ENCODE measurements at places on chromosomes 13 and 19.

DNA sequence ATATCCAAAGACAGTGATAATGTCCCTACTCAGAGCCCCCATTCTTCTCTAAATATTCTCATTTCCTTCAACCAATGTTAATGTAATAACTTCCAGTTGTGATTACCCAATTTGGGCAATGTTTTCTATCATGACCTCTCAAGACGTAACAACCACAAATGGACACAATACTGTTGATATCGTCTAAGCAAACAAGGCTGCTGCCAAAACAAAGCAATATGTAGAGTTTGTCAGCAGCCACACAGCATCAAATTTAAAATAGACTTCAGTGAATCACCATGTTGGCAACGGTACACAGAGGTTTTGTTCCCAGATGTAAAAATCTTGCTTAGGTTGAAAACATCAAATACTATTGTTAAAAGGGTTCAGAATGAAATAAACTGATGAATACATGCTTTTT is 205.1 kb downstream of the DACH1 start:
- DNase-seq: no peak

- no peak for DNase-seq
Observed at GRCh38 chr13:88979465-88980175, 1308.4 kb downstream of the SLITRK5 start.

- DNase-seq: no peak
Observed at GRCh38 chr19:1884719-1885334, 469 bp downstream of the ABHD17A start.

DNA sequence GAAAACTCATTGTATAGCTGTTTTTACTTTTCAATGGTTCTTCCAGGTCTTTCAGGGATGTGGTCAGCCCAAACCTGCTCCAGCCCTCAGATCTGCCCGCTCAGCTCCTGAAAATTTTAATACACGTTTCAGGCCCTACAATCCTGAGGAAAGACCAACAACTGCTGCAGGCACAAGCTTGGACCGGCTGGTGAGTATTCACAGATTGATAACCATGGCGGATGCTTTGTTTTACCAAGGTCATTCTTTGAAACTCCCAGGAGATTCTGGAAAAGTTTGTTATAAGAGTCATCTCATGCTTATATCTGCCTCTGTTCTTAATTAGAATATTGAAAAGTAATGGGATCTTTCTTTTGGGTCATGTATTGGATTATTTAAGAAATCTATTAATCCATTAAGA is 173.5 kb downstream of the DCT start:
- no peak for DNase-seq

GRCh38 chr19:5369962-5370367 is 29.4 kb upstream of the PTPRS start:
- peak; percentile 50 for DNase-seq

DNA sequence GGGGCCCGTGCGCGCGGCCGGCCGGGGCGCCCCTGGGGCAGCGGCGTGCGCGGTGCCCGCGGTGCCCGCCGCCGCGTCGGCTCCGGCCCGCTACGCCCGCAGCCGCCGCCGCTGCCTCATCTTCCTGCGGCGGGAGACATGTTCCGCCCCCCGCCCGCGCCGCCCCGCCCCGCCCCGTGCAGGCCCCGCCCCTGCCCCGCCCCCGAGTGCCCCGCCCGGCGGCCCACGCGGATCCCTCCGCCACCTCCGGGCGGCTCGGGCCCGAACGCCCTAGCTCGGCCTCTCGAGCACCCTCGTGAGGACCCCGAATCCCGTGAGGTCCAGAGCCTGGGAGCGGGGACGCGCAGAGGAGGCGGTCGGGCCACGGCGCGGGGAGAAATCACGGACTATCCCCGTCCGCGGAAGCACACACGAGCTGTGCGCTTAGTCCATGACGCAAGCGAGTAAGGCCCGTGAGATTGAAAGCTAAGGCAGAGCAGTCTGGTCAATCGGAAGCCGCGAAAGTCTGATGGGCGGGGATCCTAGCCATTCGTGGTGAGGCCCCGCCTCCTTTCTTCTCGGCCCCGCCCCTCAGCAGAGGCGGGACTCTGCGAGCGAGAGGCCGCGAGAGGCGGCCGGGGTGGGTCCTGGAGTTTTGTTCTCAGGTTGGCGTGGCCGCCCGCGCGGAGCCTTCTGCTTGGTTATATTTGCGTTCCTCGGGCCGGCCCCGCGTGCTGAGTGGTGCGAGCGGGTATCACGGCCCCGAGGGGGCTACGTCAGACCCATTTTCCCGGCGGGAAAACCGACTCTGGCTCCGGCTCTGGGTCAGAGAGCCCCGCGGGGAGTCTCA is at the start of gene TCF3:
TSS of gene TCF3 (minus strand) at position 145 of the 829 bp plus-strand sequence. CDS start 2,367 bp downstream, outside the sequence.
- DNase-seq: peak; percentile 99

GRCh38 chr19:40739030-40739839 is 11.0 kb downstream of the ACTMAP start:
- DNase-seq: no peak

- no peak for DNase-seq
Observed at GRCh38 chr19:38277969-38278680, 13.8 kb downstream of the SPINT2 start.

DNA sequence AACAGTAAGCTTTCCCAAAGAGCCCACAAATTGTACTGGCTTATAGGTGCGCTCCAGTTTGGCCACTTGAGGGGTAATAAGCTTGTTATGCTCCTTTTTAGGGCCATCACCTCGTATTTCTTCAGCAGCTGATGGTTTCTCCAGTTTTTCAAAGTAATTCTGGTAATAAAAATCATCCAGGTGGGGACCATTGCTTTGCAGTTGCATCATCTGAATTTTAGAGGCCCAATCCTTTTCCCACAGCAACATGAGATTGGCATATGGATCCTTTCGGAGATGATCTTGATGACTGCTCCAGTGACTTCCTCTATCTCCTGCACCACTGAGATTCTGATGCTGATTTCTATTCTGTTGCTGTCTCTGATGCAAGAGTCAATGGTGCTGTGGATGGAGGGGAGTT is 27.1 kb downstream of the ZNF546 start:
- no peak for DNase-seq

DNA sequence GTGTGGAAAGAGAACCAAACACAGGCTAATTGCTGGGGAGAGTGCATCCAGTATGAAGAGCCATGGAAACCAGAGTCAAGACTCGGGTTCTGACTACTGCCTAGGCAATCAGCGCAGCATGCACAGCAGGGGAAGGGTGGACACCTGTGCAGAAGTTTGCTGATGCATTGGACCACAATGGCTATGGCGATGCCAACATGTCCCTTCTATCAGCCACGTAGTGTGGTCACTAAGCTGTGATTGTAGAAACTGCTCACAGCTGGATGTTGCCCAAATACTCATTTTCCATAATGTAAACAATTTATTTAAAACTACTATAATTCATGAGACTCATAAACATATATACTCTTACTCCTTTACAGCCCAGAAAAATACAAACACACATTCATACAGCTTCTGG is 1718.2 kb downstream of the EFNB2 start:
- DNase-seq: no peak

DNA sequence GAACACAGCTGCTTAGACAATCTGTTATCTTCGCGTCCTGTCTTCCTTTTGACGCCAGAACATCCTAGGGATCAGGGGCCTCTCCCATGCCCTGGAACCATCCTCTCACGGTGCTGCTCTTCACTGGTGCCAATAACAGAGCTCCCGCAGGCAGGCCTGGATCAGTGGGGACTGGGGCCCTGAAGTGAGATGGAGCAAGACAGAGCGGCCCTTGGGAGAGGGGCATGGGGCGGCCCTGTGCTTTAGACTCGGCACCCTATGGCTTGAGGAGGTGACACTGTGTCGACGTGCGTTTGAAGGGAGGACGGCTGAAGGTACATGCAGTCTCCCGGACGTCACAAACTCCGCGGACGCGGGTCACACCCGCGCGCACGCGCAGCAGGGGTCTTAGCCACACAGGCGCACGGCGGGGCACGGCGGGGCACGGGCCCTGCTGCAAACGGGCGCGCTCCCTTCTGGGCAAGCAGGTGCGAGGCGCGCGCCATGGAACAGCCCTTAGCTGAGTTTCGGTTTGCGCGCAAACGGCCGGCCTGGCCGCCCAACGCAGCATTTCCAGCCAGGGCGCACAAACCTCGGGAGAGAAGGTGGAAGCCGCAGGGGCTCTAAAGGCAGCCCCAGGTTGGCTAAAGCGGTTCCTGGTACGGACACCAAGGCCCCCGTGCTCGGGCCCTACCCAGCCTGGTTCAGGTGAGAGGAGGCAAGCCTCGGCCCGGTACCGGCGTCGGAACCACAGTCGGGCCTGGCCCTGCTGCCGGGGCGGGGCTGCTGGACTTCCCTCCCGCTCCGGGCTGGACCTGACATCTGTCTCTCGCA is 16.5 kb upstream of the RNF17 start:
- no peak for DNase-seq

GRCh38 chr19:40465025-40465556 is 454 bp downstream of the BLVRB start:
- DNase-seq: no peak

- DNase-seq: no peak
Observed at GRCh38 chr13:101830035-101830434, 377.6 kb downstream of the ITGBL1 start.

DNA sequence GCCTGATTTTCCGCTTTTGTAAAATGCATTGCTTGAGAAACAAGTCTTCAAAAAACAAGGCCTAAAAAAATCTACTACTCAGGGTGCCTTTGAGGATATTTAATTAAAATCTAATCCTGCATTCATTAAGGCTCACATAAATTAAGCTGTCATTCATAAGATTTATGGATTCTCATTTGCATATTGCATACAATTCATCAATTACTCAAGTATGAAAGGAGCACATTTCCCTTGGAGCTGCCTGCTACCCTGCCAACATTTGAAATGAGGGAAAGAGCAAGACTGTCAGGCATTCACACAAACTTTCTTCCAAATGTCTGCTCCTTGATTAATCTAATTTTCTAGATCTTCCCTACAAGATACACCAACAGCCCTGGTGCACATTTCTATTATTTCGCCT is 140.0 kb downstream of the DACH1 start:
- DNase-seq: no peak

- DNase-seq: no peak
Observed at GRCh38 chr13:60282708-60283107, 114.3 kb upstream of the TDRD3 start.

DNA sequence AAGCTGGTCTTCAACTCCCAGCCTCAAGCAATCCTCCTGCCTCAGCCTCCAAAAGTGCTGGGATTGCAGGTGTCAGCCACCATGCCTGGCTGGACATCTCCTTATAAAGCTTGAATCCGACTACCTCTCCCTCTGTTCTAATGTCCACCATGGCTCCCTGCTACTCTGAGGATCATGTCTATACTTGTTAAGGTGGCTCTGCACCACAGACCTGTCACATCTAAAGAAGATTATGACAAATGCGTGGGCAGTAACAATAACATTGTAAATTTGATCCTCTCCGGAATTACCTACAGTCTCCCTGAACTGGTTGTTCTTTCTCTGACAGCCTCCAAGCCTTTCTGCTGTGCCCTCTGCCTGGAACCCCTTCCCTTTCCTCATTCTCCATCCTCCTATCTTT is 1.8 kb downstream of the NXNL1 start:
- DNase-seq: no peak

GRCh38 chr13:43720780-43721397 is 65.9 kb downstream of the ENOX1 start:
- DNase-seq: no peak

- no peak for DNase-seq
Observed at GRCh38 chr19:5782945-5783919, 1.3 kb downstream of the PRR22 start.

Data from stimulated activated CD4-positive, alpha-beta T cell treated with anti-CD3 and anti-CD28 coated beads, Interleukin-4, amount 100 ng/mL, for 1 hour (primary cell).